ENCODE measurements at places on chromosomes 13 and 19. TPM values are rescaled to one million over a fixed set of nuclear protein-coding genes. Genes with fewer than 3 reads are reported as not detected.

DNA sequence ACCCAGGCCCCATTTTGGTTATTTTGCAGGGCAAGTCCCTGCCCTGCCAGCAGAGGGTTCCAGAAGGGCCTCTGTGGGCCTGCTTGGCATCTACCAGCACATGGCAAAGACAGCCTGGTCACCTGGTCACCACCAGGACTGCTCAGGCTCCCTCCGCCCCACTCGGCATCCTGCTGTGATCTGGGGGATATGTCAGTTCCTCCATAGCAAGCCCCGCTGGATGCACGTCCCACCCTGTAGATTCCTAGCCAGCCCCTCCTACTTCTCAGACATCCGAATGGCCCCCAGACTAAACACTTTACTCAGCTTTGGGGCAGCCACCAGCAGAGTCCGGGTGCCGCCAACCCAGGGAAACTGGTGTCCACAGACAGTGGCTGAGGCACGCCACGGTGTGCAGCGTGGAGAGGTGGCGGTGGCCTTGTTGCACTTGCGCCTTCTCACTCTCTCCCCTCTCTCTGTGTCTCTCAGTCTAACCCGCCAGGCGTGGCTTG lies 31.8 kb upstream of the USE1 start:
- DNase-seq: no peak

DNA sequence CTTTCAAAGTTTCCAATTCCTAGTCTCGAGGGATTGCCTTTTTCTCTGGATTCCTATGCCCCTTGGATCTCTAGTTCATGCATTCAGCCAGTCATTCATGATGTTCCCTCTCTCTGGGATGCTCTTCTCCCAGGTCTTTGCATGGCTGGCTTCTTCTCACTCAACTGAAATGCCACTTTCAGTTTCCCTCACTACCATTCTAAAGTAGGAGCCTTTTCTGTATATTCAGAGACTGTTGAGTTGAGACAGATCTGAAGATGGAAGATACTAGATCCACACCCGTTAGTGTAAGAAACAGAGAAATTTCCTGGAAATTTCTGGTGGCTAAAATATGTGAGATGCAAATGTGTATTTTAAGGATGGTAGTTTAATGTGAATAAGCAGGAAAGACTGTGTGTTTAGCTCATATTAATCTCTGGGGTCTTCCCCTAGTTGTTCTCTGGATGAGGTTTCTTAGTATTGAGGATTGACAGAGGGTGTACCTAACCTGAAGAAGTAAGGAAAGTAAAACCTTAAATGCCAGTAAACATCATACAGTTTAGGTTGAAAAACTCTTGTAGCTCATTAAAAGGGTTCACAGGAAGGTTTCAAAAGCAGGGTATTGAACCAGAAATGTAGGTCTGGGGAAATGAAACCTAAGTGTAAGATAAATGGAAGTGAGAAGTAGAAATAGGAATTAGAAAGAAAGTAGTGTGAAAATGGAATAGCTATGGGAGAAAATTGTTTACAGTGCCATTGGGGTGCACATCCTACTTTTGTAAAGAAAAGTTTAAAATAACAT lies 331.3 kb downstream of the NDFIP2 start:
- DNase-seq: no peak

- DNase-seq: no peak
Observed at GRCh38 chr13:46995874-46996273, 99.0 kb upstream of the HTR2A start.

GRCh38 chr13:99691552-99691951 lies 190.3 kb downstream of the TM9SF2 start:
- DNase-seq: no peak

- no peak for DNase-seq
Observed at GRCh38 chr19:45781214-45782161, 802 bp downstream of the DMPK start.

DNA sequence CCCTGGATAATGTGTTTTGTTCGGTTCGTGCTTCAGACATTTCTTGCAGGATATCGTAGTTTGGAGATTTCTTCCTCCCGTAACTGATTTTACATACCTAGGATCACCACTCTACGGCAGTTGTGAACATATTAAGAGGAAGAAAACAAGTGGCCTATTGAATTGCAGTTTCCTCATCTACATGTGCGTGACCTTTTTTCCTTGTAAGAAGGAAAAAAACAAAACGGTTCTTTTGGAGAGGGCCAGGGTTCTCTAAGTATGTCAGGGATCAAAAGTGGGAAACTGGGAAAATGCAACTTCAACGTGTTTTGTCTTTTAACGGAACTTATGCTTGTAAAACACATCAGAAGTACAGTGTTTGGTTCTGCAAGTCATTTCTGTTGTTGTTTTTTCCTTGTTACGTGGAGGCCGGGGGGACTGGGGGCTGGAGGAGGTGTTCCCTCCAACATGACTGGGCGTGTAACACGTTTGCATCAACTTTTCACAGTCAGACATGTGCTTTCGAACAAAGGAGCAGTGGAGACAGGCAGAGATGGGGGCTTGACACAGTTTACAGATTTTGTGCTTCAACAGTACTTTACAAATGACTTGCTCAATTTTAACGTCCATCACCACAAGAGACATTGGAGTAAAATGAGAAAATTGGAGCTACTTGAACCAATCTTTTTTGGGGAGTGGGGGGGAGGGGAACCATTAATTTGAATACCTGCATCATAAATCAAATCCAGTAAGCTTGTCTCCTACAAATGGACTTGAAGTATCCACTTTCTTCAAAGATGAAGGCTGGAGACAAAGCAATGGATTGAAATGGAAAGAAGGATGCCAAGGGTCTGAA lies 3.8 kb downstream of the ZC3H4 start:
- peak; percentile 15 for DNase-seq

DNA sequence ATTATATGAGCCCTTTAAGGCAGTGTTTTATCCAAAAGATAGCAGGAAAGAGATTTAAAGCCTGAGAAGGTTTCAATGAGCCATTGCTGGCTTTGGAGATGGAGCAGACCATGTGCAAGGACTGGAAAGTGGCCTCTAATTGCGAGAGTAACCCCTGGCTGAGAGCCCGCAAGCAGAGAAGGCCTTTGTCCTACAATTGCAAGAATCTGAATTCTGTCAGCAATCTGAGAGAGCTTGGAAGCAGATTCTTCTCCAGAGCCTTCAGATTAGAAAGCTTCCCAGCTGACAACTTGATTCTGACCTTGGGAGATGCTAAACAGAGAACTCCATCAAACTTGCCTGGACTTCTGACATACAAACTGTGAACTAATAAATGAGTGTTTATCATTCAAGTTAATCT lies 528.7 kb upstream of the KLF12 start:
- DNase-seq: peak; percentile 56

DNA sequence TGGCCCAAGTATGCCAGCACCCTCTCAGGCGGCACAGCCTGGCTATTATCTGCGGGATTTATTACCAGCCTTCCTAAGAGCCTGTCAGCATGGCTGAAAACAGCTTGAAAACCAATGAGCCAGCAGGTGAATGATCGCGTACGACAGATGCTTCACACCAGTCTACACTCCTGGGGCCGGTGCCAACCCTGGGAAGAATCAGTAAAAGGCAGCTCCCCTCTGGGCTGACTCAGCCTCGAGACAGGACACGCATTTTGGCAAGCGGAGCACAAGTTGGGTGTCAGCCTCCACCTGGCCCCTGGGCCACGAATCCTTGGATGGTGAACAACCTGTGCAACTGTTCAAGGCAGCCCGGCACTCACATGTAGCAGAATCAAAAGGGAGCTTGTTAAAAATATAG lies 15.6 kb downstream of the EMP3 start:
- DNase-seq: no peak

Gene KISS1R
- not detected for total RNA-seq
